Smooth muscle cell of bladder (primary cell): ENCODE measurements at places on chromosomes 11 and 22. TPM values are rescaled to one million over a fixed set of nuclear protein-coding genes. Genes with fewer than 3 reads are reported as not detected.

Gene BTBD18
- not detected in 2 replicates for total RNA-seq

Gene LYVE1
- under 0.01 and 0.09 TPM in 2 replicates for total RNA-seq

Gene RTL10
- total RNA-seq: 5.7 and 8.0 TPM in 2 replicates

Gene PKNOX2
- 0.92 and 1.4 TPM in 2 replicates for total RNA-seq

Gene PHF5A
- 55.2 and 60.6 TPM in 2 replicates for total RNA-seq

Gene TMEM45B
- under 0.01 TPM in 1 of 2 replicates, not detected in the other for total RNA-seq

Gene JAML
- not detected in 2 replicates for total RNA-seq

Gene GLB1L2
- total RNA-seq: 0.18 and 0.43 TPM in 2 replicates

Gene IFITM10
- total RNA-seq: 0.28 and 0.65 TPM in 2 replicates

Gene IGLL1
- not detected in 2 replicates for total RNA-seq

Gene NXPE2
- 0.14 and 1.1 TPM in 2 replicates for total RNA-seq

Gene BIK
- total RNA-seq: not detected in 2 replicates

Gene LSP1
- total RNA-seq: 0.43 and 2.6 TPM in 2 replicates

Gene SYT7
- 0.74 and 1.4 TPM in 2 replicates for total RNA-seq

Gene ATM
- 117 and 144 TPM in 2 replicates for total RNA-seq

Gene KRTAP5-9
- total RNA-seq: not detected in 2 replicates

Gene ACTN3
- total RNA-seq: 0.14 and 0.18 TPM in 2 replicates

Gene ROM1
- total RNA-seq: 5.5 and 7.8 TPM in 2 replicates

Gene SERPING1
- total RNA-seq: 4.7 and 10.8 TPM in 2 replicates

Gene OR2AT4
- not detected in 2 replicates for total RNA-seq

Gene CECR2
- under 0.01 and 0.28 TPM in 2 replicates for total RNA-seq

Gene C11orf86
- total RNA-seq: 0.28 TPM in 2 replicates

Gene DNAL4
- total RNA-seq: 17.2 and 21.4 TPM in 2 replicates

Gene TNNI2
- not detected in 2 replicates for total RNA-seq

Gene C1QTNF4
- 0.09 TPM in 1 of 2 replicates, not detected in the other for total RNA-seq

Gene BTG4
- not detected in 2 replicates for total RNA-seq
